ENCODE measurements at places on chromosomes 7 and 10.

DNA sequence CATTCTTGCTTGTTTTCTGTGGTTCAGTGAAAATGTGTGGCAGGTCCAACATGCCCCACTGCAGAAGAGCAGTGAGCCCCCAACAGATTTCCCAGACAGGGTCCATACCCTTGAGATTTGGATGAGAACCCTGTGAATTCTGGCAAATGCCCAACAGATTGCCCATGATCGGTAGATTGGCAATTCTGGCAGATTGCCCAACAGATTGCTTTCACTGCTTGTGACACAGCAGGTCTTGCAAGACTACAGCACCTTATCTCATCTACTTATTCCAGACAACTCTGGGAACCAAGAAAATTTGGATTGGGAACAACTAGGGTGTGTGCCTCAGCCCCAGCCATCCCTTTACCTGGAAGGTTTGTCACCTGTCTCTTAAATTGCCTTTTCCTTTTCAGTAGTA lies 143.7 kb upstream of the COL1A2 start:
- DNase-seq = no peak

GRCh38 chr7:84274029-84274638 lies 79.5 kb upstream of the SEMA3A start:
- no peak for DNase-seq

DNA sequence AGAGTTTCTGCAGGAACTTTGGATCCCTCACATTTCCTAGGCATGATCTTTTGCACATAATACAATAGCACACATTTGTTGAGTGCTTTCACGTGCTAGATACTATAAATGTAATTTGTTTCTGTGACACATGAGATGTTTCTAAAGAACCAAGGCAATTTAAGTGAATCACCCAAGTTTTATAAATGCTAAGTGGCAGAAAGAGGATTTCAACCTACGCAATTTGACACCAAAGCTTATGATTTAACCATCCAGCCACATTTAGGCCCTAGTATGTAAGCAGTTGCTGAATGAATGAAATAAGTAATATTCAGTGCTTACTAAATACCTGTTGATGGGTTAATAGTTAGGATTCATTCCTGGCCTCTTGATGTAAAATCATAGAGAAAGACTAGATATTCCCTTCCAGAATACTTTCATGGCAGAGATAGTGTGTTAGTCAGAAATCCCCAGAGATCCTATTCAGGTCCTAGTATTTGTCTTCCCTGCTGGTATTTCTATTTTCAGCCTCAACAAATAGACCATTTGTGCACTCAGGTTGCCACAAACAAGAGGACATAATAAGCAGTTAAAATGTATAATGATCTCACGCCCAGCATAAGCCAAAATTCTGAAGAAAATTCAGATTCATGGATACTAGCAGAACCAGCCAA lies 572.6 kb downstream of the IPMK start:
- no peak for DNase-seq

GRCh38 chr7:116429986-116430619 lies 69.4 kb upstream of the CAV2 start:
- no peak for DNase-seq

DNA sequence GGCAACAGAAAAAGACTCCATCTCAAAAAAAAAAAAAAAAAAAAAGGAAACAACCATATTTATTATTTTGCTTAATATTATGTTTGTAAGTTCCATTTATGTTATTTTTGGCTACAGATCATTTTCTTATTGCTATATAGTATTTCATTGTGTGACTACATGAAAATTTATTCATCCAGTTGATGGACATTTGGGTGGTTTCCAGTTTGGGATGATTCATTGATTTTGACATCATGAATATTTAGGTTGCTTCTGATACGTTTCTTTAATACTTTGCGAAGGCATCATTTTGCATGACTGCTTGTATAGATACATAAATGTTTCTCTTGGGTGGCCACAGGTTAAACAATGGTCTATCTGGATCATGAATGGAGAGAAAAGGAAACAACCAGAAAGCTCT lies 2.0 kb upstream of the NPSR1 start:
- DNase-seq = no peak

DNA sequence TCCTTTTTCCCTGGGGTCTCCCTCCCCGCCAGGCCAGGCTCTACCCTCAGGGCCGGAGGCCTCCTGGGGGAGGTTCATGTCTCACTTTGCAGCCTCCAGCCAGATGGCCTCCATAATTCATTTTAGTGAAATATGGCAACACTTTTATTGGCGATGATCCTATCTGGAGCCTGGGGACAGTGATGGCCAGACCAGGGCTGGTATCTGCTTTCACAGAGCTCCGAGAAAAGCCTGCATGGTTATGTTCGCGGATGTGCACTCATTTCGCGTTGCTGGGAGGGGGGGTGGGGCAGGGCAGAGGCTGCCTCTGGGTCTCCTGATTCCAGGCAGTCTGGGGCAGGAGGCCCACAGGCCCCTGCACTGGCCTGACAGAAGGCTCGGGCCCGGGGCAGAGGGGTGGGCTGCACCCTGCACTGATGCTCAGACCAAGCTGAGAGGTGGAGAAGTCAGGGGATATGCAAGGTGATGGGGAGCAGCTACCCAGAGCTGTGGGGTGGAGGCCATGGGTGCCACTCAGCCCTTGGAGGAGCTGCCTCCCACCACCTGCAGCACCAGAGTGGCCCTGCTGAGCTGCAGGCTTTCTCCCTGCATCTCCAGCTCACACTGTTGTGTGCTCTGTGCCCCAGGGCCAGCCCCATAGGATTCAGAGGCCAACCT lies 85.3 kb upstream of the RET start:
- no peak for DNase-seq

DNA sequence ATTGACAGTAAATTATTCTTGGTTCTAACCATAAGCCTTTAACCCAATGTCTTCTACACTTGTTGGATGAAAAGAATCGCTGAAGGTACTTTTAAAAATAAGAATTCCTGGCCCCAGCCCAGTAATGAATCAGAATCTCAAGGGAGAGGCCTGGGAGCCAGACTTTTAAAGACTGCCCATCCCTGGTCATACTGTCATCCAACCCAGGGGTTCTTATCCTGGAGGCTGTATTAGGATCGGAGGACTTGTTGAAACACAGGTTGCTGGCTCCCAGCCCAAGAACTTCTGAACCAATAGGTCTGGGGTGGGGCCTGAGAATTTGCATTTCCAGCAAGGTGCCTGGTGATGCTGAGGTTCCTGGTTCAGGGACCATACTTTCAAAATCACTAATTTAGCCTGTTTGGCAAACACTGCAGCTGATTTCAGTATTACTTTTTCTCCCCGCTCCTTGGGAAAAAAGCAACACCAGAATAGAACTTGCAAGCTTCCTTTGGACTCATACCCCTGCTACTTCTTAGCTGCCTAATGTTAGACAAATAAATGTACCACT lies 79.5 kb upstream of the FAM133B start:
- no peak for DNase-seq

DNA sequence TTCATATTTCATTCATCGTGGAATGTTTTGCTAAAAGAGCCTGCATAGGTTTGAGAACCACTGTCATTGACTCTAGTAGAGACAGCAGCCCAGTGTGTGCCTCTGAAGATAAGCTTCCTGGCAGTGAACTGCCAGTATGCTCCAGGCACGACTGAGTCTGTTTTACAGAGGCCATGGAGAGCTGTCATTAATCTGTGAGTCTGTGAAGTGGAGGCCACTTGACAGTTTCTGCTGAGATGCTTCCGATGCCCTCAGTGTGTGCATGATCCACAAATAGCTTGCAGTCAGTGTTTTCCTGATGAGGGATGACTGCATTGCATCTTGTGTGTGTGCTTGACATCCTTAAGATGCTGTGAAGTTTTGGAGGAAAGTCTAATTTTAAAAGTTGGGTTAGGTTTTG lies 162.2 kb downstream of the PFKFB3 start:
- no peak for DNase-seq

DNA sequence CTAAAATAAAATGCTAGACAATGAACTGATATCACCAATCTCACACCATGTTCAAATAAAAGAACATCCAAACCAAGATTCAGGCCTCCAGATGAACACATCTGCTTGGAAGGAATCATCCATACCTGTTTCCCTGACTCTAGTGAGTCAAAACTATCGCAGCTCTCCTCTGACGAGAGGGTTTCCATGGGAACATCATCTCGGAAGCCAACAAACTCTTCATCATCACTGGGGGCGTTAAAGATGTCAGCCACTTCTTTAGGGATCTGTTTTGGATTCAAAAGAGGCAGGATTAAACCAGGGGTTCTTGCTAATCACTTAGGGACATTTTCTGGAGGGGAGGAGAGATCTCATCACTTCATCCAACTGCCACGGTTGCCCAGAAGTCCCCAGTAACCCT lies 29.1 kb downstream of the CDCA7L start:
- DNase-seq = no peak

- no peak for DNase-seq
These were observed 206.7 kb downstream of the AUTS2 start for GRCh38 chr7:69804962-69805361.

GRCh38 chr10:102230264-102230860 lies 4.3 kb downstream of the ELOVL3 start:
- no peak for DNase-seq

DNA sequence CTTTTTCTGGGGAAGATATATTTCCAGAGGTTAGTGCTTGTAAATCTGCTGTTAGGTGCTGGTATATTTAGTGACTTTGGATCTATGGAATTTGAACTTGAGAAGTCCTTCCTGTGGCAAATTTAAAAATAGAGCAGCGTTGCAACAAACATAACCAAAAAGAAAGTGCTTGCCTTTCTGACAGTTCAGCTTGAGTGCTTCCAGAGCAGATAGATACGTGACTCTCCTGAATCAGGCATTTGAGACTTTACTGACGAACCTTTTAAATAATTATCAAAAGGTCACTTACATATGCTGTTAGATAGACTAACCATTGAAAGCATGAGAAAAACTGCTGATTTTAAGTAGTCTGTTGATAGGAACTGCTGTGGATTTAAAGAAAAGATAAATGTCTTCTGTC lies 387.5 kb upstream of the LRRTM3 start:
- DNase-seq = no peak

GRCh38 chr7:155322530-155322929 lies 24.9 kb downstream of the INSIG1 start:
- DNase-seq = no peak

DNA sequence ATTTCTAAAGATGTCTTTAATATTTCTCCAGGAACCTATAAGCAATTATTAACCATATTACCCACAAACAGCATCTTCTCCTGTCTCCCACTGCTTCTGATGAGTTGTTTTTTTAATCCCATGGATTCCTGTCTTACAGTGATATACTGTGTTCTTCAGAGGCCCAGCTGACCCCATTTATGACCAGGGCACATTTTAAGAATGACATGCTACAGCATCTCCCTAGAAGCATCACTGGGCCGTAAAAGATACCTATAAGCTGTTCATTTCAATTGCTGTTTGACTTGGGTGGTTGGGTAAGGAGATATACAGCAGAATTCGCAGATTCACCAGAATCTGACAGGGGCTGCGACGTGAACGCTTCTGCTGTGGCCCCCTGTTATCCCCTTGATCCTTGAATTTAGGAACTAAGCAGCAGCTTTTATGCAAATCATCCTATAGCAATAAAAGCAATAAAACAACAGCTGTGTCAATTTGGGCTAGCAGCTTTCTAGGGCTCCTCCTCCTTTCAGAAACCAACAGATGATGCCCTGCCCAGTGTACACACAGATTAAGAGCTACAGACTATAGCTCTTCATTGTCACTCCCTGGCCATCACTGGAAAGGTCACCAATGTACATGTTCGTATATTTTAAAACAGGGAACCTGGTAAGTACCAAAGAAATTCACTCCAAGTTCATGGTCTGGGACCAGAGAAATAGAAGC lies 86.8 kb downstream of the CPEB3 start:
- DNase-seq = no peak

DNA sequence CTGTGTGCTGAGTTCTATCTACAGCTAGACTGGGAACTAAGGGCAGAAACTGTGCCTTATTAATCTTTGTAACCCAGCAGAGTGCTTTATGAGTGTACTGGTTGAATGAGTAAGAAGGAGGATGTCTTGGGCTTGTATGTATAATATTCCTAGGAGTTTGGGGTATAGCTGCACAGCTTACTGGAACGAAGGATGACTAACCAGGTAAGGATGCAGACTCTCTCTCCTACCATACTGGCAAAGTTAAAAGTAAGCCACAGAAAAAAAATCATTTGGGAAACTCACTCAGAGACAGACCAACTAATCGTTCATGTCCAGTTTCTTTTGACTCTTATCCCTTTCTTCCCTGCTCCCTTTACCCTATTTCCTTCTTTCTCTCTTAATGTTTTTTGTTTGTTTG lies 1.4 kb upstream of the DHTKD1 start:
- DNase-seq = no peak

DNA sequence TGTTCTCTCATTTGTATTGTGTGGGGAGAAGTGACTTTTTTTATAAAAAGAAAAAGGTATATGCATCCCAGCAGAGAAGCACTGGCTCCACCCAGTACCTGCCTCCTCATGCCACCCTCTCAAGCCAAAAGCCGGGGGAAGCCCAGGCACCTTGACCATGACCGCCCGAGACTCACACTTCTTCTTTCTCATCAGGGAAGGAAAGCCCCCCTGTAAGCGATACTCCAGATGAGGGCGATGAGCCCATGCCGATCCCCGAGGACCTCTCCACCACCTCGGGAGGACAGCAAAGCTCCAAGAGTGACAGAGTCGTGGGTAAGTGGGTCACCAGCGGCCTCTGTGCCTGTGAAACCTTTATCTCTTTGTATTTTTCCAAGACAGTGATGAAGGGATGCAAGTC lies 22.9 kb downstream of the IKZF1 start:
- DNase-seq = no peak

- DNase-seq = no peak
These were observed 499.1 kb downstream of the ACTR3B start for GRCh38 chr7:153258686-153259085.

DNA sequence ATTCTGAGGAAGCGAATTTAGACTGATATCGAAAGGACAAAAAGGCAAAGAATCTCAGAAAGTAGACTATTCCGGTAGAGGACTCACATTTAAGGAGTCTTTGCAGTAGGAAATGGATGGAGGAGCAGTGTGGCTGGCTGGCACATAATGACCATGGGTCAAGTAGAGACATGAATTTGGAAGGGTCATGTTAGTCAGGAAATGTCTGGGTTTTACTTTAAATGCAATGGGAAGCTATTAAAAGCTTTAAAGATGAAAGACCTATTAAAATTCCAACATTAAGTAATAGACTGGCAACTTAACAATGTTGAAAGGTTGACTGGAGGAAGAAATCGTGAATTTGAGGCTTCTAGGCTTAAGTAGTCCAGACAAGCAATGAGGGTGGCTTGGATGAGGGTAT lies 90.0 kb upstream of the SEMA3C start:
- no peak for DNase-seq

- DNase-seq = no peak
These were observed 123.3 kb downstream of the CELF2 start for GRCh38 chr10:11140963-11141362.

- no peak for DNase-seq
These were observed 29.9 kb upstream of the DLD start for GRCh38 chr7:107860981-107861652.

- DNase-seq = no peak
These were observed 316.8 kb upstream of the NFE2L3 start for GRCh38 chr7:25835197-25835596.

GRCh38 chr10:52213321-52213752 lies 100.7 kb upstream of the DKK1 start:
- DNase-seq = no peak

- no peak for DNase-seq
These were observed 9.9 kb upstream of the HOXA2 start for GRCh38 chr7:27112361-27112760.

GRCh38 chr10:29701306-29701705 lies 66.5 kb upstream of the SVIL start:
- DNase-seq = no peak
